Stimulated activated CD4-positive, alpha-beta T cell treated with anti-CD3 and anti-CD28 coated beads, Interleukin-1b, Interleukin-23, amount 100 ng/mL, for 1 hour (primary cell): ENCODE measurements at places on chromosomes 4 and X.

GRCh38 chrX:138745196-138745595 lies 33.7 kb upstream of the FGF13 start:
- no peak for DNase-seq

DNA sequence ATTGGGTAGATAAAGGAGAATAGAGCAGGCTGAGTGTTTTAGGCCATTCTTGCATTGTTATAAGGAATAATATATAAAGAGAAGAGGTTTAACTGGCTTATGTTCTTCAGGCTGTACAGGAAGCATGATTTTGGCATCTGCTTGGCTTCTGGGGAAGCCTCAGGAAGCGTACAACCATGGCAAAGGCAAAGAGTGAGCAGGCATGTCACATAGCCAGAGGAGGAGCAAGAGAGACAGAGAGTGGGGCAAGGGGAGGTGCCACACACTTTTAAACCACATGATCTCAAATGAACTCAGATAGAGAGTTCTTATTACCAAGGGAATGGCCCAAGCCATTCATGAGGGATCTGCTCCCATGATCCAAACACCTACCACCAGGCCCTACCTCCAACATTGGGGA lies 4.4 kb upstream of the METTL14 start:
- DNase-seq = no peak

DNA sequence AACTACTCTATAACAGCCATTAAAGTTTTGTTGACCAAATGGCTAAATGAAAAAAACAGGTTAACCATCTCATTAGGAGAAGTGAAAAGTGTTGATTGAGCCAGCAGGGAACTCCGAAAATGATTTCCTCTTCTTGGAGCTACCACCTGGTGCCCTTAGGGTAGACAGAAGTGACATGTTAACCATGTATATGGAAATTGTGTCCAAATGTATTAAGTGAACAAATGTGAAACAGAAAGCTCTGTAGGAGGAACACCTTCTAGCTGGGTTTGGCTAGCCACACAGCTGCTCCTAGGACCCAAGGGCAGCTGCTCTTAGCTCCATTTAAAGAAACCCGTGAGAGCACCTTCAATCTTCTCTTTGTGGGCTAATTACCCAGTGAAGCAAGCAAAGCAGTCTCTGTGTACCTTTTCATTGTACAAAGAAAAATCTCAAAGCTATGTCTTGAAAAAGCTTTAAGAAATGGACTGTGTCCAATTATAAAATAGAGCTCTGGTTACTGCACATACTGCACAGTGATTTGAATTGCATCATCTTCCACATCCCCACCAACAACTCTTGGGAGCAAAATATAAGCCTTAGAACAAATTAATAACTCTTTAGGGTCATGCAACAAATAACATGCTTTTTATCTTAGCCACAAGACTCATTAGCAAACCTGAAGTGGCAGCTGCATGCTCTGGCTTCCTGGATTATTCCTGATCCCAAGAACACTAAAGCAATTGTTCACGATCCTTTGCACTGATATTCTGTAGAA lies 59.2 kb upstream of the PARM1 start:
- no peak for DNase-seq

- no peak for DNase-seq
Observed at GRCh38 chrX:38860106-38861013, 59.1 kb downstream of the MID1IP1 start.

GRCh38 chr4:138404251-138404650 lies 162.1 kb upstream of the SLC7A11 start:
- no peak for DNase-seq

DNA sequence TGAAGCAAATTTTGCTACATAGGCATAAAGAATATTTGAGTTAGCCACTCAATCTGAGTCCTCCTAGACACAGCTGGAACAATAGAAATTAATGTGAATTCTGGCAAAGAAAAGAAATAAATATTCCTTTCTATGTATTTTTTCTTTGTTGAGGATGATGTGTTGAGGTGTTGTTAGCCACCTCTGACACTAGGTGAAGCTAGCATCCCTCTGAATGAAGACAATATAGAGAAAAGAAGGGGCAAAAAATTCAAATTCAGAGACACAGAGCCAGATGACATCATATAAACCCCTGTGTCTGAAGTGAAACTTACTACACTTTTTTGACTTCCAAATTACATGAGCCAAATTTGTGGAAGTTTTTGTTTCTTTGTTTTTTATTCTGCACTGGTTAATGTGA lies 34.6 kb upstream of the TMPRSS11D start:
- no peak for DNase-seq

- DNase-seq = no peak
Observed at GRCh38 chr4:55568905-55569504, 22.3 kb upstream of the CLOCK start.

DNA sequence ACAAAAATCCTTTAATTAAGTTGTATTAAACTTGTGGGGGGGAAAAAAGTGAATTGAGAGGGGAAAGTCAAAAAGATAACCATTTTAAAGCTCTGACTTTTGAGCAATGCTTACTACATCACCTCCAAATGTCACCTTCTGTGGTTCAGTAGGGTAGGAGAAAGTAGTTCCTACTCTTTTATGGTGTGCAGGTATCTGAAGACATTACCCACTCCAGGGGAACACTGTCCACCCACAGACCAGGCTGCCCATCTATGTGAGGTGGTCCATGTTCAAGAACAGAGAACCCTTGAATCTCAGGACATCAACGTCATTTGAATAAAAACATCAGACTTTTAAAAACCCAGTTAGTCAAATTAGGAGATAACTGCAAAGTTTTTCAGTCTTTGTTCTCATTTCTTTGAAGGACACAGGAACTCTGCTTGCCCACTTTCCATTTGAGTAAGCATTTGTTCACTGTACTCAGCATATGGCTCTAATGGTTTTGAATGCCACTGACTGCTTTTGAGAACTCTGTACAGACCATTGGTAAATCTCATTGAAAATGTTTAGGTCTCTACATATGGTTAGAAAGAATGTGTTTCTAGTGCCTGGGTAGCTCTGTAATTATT lies 18.4 kb downstream of the NMU start:
- no peak for DNase-seq

DNA sequence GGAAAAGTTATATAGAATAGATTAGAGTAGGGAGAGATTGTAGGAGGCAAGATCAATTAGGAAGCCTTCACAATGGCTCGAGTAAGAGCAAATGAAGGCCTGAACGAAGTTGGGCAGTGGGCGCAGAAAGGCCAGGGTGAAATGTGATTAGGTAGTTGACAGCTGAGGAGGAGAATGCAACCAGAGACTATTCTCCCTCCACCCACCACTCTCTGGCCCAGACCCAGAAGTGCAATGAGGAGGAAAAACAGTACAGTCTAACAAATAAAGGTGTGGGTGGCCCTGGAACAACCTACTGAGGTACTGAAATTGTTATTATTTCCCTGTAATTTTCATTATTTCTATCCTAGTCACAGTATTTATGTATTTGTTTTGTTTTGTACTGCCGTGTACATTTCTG lies 176.7 kb downstream of the SLC39A8 start:
- no peak for DNase-seq

- no peak for DNase-seq
Observed at GRCh38 chr4:3233391-3234071, 15.4 kb upstream of the MSANTD1 start.

DNA sequence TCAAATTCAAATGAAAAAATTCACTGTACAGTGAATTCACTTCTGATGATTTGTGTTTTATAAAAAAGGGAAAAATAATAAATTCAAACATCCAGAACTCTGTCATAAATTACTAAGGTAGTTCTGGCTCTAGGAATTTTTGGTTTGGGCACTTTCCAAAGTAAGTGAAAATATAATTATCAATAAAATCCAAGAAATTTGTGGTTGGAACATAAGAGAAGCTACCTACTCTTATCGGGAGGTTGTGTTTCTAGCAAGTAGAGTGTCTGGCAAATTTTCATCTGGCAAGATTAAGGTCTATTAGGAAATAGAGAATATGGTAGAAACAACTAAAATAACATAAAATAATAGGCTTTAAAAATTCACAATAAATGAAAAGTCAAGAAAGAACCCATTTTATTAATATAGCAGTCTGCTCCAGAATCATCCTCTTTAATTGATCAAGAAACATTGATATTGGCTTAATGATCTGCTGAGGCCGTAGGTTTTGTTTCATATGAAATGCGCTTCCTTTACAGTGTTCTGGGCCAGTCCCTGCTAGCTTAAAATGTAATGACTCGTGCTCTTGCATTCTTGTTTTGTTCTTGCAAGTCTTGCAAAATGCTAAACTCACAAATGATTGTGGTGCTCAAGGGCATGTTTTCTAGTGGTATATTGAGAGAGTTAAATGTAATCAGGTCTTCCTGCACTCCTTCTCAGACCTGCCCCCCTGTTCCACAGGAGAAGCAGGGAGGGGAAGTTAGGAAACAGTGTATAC lies 331.4 kb downstream of the RAPGEF2 start:
- DNase-seq = no peak

DNA sequence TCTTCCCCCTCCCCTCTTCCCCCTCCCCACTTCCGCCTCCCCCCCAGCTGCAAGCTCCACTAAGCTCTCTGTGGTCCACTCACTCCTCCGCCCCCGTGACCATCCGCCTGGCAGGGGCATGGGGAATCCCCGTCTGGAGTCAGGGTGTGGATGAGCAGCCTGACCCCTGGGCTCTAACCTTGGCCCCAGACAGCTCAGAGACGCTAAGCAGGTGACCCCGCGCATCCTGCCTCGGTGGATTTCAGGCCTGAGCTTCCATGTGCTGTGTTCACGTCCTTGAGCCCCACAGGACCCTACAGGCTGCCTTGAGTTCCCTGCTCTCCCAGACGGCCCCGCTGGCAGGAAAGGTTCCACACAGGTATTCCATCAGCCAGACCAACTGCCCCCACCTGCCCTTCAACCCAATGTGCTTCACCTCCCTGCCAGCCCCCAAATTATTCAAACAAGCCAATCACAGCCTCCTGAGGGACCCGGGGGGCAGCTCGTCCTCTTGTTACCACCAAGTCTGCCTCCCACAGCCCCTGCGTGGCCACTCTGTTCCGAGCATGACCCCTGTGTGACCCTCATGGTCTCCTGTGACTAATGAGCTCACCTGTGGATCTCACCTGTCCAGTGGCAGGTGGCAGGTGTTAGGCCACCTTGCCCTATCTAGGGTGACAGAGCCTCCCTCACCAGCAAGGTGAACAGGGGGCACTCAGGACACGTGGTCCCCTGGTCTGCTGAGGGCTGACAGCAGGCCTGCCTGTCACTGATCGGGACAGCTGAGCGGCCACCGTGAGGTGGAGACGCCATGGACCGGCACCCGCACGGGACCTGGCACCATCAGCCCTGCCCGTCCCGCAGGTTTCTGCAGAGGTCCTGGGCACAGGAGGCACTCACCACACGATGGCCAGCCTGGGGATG lies 73.2 kb upstream of the MXD4 start:
- no peak for DNase-seq

DNA sequence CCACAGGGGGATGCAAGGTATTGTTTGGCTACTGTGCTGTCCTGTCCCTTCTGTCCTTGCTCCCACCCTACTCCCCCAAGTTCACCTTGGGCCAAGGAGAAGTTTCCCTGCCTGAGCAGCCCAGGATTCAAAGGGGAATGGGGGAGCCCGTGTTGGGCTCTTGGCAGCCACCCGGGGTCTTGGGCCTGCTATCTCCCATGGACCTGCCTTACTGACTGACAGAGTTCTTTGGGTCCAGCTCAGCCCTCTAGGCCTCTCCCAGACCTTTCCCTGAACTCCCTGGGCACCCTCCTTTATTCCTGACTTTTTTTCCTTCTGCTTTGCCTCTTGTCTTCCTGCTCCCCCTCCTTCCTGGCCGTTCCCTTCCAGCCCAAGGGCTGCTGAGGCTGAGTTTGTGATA lies 67.4 kb downstream of the STARD8 start:
- no peak for DNase-seq

DNA sequence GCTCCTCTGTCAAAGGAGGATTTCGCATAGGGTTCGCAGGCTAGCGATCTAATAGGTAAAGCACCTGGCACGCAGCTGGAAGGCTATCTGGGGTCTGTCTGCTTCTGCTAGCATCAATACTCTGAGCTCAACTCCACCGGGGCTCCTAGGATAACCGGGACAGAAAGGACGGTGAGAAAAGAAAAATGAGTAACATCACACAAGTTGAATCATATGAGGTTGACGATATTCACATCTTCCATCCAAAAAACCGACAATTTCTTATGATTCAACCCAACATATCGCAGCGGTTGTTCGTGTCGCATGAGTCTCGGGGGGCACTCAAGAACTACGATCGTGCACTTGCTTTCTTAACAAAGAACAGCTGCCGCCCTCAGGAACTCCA lies 1.8 kb downstream of the PROM1 start:
- DNase-seq = no peak

GRCh38 chr4:99838927-99839326 lies 22.3 kb downstream of the DAPP1 start:
- no peak for DNase-seq

GRCh38 chr4:5662555-5662954 lies 45.8 kb downstream of the EVC2 start:
- DNase-seq = no peak

DNA sequence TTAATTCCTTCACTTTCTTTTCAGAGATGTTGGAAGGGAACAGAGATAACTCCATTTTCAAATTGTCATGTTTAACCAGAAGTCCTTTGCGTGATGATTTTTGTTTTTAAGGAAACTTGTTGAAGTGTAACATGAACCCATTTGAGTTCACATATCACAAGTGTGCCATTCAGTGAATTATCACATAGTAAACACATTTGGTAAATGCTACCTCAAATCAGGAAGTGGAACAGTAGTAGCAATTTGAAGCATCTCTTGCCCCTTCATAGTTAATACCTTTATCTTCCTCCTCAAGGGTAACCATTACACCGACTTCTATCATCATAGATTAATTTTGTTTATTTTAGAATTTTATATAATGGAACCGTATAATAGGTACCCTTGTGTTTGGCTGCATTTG lies 35.8 kb downstream of the KDM6A start:
- DNase-seq = no peak

DNA sequence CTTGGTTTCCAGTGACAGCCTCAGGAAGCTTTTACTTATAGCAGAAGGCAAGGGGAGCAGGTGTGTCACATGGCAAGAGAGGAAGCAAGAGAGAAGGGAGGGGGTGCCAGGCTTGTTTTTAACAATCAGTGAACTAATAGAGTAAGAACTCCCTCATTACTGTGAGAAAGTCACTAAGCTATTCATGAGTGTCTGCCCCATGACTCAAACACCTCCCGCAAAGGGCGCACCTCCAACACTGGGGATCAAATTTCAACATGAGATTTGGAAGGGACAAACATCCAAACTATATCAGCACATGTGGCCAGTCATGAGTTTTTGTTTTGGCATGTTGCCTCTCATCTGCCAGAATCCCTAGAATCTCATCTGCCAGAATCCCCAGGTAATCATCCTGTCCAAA lies 183.5 kb upstream of the C1QTNF7 start:
- no peak for DNase-seq

- DNase-seq = no peak
Observed at GRCh38 chr4:146458594-146458993, 63.1 kb downstream of the SLC10A7 start.
